NCI-H1436 (cell line): ENCODE measurements at places on chromosomes 2 and 18.

GRCh38 chr2:97869722-97870346 lies 125.9 kb downstream of the TMEM131 start:
- no peak for DNase-seq

DNA sequence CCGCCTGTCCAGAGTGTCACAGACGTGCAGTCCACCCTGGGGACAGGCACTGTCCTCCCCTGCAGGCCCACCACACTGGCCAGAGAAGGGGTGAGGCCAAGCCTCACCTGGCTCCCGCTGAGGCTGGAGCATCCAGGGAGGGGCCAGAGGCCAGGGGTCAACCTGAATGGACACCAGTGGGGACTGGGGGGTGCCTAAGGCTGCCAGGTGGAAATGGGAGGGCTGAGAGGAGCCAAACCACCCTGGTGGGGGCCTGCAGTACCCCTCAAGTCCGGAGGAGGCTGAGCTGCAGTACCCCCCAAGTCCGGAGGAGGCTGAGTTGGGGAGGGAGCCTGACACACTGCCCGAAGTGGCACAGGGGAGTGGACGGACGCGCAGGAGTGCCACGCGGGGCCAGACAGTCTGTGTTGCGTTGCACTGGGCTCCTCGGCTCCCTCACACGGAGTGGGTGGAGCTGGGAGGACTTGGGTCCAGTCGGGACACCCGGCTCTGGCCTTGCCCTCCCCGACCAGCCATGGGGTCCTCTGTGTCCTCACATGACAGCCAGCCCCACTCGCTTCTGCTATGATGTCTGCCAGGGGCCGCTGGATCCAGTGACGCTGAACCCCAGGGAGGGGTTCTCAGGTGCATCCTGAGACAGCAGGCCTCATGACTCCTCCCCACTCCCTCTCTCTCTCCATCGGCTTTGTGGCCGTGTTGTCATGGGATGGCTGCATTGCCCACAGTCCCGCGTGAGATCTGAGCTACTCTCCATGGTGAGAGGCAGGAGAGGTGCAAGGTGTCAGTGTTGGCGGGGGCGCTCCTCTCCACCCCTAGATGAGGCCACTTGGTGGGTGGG lies 22.3 kb upstream of the GPC1 start:
- no peak for DNase-seq

GRCh38 chr2:187001248-187001647 lies 152.3 kb upstream of the ZSWIM2 start:
- no peak for DNase-seq

DNA sequence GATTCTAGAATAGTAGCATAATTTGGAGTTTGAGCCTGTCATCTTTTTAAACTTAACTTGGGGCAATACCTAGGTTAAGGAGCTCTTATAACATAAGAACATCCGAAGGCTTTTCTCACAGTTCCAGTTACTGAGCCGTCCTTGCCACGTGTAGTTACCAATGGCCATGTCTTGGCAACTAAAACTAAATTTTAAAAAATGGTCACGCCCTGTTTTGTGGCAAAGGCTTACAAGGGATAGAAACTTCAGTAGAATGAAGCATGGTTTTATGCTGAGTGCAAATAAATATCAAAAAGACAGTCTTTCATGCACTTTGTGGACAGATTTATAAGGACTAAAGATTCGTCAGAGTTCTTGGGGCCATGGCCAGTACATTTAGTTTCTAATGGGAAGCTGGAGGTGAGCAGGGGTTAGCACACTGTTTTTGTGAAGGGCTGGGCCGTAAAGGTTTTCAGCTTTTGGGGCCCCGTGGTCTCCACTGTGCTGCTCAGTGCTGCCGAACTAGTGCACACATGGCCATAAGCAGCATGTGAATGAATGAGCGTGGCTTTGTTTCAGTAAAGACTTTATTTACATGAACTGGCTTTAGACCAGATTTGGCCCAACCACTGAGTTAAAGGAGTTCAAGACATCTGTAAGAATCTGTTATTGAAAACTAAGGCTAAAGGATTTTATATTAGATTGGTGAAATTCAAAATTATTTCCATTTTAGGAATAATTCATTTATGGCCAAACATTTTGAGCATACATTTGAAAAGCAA lies 41.1 kb downstream of the GRHL1 start:
- DNase-seq, result no peak

DNA sequence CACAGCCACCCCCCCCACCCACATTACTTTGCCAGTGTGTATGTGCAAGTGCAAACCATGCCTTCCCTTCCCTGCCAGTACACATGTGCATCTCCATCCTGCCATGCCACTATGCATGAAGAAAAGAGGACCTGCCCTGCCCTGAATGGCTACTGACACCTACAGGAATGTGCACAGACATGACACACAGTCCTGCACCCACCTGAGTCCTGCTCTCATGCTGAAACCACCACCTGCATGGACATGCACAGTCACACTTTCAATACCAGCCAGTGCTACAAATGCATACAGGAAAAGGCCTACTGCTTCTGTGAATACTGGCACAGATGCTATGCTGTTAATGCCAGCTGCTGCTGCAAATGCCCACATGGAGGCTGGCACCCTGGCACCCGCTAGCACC lies 334.4 kb upstream of the DLGAP1 start:
- no peak for DNase-seq

GRCh38 chr2:199590321-199591203 lies 132.8 kb upstream of the SATB2 start:
- no peak for DNase-seq
